ENCODE measurements at places on chromosomes 4 and X.
A peak's percentile ranks its signal among the peaks of the same experiment; 100 is the strongest.

DNA sequence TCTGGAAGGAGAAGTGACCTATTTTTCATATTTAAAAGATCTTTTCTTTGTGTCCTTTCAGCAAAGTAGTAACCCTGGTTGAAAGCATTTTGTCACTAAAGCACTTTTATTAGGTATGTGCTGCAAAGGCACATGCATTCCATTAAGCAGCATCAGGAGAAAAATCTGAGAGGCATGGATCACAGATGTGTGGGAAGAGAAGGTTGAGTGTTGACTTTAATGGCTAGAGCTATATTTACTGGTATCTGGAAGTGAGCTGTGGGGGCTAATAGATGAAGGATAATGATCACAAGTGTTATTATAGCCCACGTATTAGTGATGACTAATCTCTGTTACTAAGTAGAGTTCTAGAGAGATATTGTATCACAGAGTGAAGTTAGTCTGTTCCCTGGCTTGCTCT lies 1520.7 kb downstream of the ARAP2 start:
- DNase-seq: no peak

DNA sequence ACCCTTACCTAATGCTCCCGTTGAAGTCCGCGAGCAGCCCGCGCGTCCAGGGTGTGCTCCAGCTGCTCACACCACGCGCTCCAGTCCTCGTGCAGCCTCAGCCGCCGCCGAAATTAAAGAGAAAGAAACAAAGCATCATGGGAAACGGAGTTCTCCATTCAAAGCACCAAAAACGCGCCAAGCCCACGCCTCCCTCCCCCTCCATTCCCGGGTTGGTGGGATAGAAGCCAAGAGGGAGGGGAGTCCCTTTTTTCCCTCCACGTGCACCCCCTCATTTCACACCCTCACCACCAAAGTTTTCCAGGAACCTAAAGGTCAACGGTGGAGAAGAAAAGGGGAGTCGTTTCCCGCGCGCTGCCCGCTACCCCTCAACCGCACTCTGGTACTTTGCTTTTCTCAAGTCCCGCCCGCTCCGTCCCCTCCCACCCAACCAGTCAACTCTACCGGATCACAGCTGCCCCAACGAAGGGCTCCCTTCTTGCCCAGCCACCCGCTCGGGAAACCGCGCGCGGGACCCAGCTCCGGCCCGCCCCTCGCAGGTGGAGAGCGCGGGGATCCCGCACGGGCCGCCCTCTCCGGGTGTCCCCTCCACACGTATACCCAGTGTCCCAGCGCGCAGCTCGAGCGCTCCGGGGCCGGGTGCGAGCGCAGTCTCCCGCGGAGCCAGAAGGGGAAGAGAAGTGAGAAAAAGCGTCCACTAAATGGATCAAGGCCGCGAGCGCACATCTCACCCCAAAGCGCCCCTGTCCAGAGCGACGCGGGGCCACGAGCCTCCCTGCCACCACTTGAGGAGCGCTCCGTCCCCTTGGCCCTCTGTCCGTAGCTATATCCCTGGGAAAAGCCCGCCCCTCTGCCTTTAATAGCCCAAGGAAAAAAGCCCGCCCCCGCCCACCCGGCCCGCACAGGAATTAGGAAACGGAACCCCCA lies 65.1 kb upstream of the CCDC160 start:
- peak; percentile 22 for DNase-seq

DNA sequence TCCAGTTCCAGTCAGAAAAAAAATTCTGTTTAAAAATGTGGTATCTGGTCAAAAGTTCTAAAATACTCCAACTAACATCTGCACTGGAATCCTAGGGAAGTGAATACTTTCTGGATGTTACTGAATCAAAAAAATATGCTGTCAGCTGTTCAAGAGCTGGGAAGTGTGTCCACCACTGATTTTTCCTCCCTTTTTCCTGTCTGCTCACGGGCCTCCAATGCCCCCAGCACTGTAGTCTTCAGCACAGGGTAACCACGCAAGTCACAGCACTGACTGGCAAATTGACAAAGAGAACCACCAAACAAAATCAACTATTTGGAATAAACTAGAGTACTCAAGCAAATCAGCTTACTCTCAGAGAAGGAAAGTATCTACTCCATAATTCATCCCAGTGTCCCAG lies 9.9 kb downstream of the VEGFC start:
- no peak for DNase-seq

DNA sequence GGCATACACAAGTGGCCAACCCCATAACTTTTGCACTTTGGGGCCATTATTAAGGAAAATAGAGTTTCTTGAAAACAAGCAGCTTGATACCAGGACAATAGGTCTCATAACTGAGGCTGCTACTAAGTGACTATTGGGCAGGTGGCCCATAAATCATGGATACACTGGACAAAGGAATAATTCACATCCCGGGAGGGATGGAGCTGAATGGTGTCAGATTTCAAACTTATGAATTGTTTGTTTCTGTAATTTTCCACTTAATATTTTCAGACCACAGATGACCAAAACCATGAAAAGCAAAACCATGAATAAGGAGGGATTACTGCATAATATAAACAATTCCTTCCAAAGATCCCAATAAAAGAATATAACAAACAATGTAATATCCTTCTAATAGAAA lies 114.4 kb downstream of the WDFY3 start:
- no peak for DNase-seq

GRCh38 chrX:114046695-114047279 lies 537.1 kb upstream of the HTR2C start:
- DNase-seq: no peak

DNA sequence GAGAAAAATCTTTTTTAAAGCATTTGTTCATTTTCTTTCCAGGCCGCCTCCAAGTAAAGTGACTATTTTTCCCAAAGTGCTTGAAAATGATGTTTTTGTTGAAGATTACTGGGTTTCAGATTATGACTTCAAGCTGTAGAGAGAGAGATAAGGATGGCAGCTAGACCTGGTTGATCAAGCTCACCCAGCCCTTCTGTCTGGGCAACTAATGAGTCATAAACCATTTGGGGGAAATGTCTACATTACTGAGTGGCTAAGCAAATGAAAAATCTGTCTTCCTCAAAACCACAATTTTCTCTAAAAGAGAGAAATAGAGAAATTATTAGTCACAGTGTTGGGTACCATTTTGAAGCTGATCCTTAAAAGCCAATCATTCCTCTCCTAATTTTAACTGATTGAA lies 355.4 kb upstream of the CPEB2 start:
- no peak for DNase-seq

GRCh38 chrX:40514376-40514775 lies 66.4 kb upstream of the ATP6AP2 start:
- no peak for DNase-seq

GRCh38 chrX:119726900-119727555 lies 31.4 kb upstream of the SOWAHD start:
- no peak for DNase-seq

DNA sequence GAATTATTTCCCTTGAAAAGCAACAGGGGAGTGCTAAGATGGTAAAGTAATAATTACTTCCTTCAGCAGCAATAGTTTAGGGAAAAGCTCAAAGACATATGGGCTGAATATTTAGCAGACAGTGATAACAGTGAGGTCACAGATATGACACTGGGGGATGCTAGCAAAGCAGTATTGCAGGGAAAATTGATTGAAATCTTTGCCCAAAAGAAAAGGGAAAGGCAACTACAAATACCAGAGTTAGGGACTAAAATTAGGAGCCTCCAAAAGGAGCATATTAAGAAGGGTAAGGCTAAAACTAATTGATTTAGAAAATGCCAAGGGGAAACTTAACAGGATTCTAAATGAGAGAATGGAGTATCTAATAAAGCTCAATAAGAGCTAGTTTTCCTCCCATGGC lies 1191.3 kb upstream of the TENM3 start:
- no peak for DNase-seq

DNA sequence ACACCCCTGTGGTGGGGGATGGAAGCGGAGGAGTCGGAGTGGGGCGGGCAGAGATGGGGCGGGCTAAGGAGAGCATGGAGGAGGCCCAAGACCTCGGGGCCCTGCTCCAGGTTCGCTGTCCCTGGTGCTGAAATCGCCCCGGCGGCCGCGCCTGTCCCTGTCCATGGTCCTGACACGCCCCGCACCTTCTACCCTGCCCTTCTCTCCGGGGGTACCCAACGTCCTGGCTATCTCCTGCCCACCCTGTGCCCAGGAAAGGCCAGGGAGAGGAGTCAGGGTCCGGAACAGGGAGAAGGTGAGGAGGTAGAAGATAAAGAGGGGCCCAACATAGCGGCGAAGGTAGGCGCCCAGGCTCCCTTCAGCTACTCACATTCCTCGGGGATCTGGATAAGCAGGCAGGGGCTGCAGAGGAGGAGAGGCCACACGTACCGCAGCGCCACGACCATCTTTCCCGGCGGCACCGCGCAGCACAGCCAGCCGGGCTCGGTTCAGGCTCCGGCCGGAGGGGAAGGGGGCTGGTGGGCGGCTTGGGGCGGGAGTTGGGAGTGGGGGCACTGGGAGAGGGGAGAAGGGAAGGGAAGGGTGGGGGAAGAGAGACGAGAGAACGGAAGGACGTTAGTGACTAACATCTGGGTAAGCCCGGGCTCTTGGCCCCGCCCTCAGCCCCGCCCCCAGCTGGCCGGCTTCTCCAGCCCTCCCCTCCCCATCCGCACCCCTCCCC lies 10.4 kb downstream of the L1CAM start:
- peak; percentile 71 for DNase-seq

DNA sequence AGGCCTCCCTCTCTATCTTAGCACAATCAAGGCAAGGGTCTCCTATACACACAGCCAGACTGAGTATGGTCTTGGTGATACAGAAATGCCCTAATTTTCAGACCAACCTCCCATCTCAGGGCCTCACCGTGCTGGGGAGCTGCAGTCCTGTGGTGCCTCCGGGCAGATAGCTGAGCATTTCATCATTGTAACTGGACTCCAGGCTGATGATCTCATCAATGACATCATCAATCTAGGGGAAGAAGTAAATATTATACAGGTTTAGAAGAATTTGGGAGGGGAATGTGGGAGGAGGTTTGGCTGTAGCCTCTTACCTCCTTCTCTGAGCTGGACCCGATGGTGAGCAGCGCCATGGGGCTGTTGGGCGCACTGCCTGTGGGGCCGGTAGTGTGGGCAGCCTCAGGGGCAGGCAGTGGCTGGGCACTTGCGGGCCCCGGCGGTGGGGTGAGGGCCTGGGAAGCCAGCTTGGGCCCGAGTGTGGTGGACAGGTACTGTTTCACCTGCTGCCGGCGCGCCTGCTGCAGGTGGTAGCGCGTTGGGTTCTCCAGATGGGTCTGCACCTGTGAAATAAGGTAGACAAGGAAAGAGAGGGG lies 5.2 kb downstream of the TFE3 start:
- peak; percentile 52 for DNase-seq

DNA sequence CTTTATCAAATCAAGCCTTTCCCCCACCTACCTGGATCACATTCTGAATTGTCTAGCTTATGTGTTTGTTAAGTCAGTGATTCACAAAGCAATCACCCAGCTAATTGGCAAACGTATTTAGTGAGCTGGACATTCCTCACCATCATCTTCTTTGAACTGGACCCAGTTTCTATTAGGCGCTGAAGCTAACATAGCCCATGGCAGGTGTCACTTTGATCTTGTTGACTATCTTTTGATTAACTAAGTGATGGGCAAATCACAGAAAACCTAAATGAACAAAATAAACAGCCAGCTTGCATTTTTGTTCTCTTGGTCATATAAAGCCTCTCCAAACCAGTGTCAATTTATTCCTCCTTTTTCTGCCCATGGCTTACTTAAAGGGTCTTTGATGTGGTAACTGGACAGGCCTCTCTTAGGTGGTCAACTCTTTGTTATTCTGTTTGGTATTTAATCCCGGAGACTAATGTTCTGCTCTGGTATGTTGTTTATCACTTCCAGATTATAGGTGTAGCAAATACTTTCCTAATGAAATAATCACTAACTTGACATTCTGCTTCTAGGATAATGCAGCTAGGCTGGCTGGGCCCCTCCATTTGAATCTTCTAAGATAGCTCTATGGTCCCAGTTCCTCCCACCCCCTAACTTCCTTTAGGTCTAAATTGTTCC lies 105.3 kb upstream of the SMIM10 start:
- no peak for DNase-seq
